ENCODE measurements at places on chromosomes 11 and 22.
A peak's percentile ranks its signal among the peaks of the same experiment; 100 is the strongest.

DNA sequence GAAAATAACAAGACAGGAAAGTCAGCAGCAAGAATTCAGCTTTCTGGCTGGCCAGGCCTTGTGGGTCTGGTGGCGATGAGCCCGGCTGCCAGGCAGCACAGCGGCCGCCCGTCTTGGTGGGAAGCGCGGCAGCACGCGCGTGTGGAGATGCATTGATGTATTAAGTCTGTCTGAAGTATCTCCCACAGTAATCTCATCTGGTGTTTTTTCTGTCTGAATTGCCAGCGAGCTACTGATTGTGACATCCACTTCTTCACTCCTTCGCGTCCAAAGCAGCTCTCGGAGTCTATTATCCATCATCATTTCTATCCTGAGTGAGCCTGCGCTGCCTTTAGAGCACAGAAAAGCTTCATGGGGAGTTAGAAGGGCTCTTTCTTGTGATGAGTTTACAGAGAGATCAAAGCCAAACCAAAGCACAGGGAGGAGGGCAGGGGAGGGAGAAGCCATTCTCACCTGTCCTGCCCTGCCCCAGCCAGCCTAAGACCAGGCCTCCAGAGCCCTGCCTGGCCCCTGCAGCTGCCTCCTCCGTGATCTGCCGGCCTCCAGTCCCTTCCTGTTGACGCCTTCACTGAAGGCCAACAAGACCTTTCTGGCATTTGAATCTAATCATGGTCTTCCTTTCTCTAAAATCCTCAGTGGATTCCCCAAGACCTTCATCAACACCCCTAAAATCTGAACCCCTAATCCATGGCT lies 1419.0 kb downstream of the TBC1D22A start:
- no peak for DNase-seq

DNA sequence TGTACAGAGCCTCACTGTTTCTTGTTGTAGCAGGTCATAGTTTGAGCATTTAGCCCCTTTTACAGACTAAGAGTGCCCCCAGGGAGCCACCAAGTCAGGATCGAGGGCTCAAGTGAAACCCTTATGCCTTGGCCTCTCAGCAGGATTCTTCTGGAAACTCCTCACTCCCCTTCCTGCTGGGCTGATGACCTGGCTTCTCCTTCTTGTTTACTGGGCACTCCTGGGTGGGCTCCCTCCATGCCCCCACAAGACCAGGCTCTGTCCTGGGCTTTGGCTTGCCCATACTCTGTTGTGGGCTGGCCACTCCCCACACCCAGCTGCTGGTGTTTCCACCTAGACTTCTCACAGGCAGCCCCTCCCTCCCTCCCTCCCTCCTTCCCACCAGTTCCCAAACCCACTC lies 69.6 kb downstream of the MED15 start:
- DNase-seq, result no peak

- DNase-seq, result no peak
These were observed 34.7 kb downstream of the NECTIN1 start for GRCh38 chr11:119694334-119694733.

DNA sequence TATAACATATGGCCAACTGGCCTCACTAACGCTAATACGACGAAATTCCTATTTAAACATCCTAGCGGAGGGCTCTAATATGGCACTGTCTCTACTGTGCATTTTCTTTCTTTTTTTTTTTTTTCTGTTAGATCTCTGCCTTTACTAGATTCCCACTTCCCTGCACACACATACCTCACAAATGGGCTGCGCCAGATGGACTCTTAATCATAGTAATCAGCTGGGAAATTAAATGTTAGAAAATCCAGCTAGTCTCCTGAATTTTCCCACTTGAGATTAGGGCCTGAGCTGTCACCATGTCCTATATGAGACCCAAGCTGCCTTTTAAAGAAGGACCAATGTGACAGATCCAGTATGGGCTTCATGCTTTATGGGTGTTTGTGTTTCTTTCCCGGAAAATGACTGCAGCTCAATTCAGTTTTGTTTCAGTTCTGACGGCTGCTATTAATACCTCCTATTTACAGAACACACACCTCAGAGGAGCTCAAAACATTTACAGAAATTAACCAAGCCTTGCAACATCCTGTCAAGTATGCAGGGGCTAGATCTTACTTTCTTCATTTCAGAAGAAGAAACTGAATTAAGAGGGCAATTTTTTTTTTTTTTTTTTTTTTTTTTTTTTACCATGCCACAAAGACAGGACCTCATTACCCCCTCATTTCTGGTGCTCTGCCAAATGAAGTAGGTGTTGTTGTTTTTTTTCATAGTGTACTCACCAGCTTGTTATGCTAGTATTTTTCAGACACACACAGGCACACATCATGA lies 49.8 kb upstream of the BLID start:
- DNase-seq, result no peak

DNA sequence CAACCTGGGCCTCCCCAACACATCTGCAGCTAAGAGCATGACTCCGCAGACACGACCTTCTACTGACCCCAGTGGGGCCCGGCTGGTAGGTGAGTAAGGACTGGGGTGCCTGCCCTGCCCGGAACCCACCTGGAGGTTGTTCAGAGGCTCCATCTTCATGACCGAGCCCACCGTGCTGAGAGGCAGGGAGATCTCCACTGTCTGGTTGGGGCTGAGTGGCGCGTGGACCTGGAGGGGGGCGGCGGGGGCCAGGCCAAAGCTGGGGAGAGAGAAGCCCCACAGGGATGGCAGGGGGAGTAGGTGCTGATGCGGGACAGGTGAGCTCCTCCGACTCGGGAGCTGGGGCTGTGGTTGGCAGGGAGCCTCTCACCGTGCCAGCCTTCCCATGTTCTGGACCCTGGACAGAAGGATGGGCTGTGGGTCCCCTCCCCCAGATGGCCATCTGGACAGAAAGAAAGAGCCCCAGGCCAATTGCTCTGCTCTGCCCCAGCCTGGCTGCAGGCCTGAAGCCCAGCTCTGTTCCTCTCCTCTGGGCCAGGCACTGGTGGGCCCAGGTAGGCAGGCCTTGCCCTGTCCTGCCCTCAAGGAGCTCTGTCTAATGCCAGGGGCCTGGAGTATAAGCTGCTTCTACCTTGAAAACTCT lies 16.3 kb upstream of the RASL10A start:
- no peak for DNase-seq

- DNase-seq, result peak; percentile 69
These were observed 717 bp downstream of the OSM start for GRCh38 chr22:30265823-30266444.

- DNase-seq, result no peak
These were observed 213.5 kb downstream of the TENM4 start for GRCh38 chr11:79227308-79227707.

DNA sequence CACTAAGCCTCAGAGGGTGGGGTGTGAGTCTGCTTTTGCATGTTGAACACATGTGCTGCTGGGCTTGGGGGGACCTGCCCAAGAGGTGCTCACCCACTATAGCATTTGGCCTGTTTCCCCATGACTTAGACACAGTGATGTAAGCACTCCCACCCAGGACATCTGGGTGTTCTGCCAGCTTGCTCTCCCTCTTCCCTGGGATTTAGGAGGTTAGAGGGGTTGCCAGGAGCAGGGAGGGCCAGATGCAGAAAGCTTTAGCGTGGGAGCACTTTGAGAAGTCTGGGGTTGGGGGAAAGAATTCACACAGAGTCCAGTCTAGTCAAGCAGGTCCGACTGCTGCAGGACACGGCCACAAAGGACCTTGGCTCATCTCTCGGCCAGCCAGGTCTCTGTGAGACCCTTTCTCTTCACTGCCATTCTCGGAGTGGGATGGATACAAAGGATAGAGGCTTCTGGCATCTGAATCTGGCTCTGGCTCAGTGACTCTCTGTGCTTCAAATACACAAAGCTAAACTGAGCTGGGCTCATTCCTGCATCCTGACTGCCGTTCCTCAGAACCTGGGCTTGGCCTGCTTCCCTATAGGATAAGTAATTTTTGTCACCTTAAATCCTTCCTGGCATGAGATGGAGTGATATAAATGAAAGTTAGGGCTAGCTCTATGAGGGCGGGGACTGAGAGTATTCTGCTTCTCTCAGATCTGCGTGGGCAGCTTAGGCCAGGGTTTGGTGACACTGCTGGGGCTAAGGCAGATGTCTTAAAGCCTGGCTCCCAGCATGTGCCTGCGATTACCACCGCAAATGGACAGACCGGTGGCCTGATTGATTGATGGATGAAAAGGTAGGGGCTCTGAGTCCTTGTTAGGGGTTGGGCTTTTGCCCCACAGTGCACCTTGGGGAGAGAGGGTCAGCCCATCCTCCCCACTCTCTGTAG lies 14.5 kb downstream of the USP2 start:
- peak; percentile 29 for DNase-seq

- peak; percentile 28 for DNase-seq
These were observed 13.0 kb upstream of the CXCR5 start for GRCh38 chr11:118870396-118871343.

DNA sequence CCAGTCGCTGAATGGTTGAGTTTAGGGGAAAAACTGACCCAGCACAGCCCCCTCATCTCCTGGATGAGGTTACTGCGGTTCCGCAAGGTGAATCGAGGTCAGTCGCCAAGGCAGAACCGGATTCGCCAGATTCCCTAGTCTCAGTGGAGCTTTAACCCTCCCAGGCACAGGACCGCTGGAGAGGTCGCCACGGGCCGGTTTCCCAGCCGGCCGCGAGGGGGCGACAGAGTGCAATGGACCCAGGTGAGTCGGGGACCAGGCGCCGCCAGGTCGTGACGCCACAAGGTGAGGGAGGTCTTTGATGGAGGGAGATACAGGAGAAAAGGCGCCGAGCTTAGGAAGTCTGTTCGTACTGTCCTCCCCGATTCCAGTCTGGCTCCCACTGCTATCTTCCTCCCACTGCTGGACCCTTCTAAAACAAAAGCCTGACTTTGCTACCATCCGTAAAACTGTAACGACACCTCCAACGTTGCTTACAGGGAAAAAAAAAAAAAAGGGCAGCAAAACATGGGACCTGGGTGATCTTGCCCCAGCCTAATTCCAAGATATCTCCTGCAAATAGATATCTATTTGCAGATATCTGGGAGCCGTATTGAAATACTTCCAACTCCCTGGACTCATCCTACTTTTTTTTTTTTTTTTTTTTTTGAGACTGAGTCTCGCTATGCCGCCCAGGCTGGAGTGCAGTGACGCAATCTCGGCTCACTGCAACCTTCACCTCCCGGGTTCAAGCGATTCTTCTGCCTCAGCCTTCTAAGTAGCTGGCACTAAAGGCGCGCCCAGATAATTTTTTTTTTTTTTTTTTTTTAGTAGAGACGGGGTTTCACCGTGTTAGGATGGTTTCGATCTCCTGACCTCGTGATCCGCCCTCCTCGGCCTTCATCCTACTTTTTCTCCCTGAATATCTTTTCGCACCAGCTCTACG lies 1.4 kb upstream of the GGA1 start:
- peak; percentile 64 for DNase-seq

DNA sequence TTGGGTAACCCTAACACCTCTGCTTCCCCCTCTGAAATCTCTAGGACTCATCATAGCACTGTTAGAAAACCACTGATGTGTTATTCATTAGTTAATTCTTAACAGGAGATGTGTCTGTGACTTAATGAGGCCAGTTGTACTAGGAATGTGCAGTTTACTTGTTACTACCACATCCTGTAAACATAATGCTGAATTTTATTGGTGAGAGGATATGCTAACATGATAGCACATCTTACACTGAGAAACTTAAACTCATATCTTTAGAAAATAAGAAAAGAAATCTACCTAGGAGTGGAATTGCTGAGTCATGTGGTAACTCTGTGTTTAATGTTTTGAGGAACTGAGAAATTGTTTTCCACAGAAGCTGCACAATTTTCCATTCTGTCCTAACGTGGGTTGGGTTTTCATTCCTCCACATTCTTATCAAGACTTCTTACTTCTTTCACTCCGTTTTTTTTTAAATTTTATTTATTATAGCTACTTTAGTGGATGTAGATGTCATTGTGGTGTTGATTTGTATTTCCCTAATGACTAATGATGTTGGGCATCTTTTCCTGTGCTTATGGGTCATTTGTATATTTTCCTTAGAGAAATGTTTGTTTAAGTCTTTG lies 33.7 kb downstream of the RNF121 start:
- DNase-seq, result peak; percentile 70

- DNase-seq, result no peak
These were observed 937 bp downstream of the TRPT1 start for GRCh38 chr11:64224891-64225607.

DNA sequence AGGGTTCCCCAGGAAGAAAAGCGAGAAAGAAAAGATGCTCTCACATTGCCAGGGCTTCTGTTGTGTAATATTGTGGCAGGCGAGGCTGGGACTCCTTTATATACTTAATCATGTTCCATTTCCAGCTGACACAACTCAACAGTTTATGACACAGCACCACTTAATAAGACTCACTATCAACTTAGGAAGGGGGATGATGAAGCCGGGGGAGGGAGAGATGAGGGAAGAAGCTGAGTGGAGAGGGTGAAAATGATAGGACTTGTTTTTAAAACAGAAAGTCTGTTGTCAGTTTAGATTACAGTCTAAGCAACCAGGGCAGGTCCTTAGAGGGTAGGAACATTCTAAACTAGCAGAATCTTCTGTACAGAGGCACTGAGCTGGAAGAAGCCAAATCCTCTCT lies 397.0 kb downstream of the NXPE2 start:
- no peak for DNase-seq

GRCh38 chr11:44324749-44325525 lies 15.0 kb upstream of the ALX4 start:
- DNase-seq, result no peak

DNA sequence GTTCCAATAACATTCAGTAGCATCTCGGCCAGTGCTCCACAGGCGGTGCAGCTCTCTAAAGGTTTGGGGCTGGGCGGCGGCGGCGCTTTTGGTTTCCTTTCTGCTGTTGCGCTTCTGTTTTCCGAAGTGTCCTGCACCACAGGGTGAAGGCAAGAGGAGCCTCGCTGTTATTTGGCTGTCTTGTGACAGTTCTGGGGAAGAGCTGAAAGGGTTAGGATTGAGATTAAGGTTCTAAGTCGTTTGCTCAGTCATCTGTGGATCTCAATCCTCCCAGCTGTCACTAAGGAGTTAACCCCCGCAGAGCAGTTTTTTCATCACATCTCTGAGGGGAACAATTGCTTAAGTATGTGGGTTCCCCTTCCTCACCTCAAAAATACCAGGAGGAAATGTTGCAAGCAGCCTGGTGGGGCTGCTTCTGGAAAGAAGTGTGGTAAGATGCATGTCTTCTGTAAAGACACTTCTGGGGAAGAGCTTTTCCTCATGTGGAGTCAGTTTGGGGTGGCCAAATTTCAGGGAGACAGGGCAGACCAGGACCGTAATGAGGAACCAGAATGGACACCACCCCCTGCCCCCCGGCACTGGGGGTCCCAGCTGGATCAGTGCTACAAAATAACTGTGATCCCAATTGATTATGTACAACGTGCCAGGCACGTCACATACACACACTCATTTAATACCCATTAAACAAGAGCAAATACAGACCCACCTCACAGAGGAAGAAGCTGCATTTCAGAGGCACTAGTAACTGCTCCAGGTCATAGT lies 14.2 kb downstream of the TMEM121B start:
- peak; percentile 89 for DNase-seq

DNA sequence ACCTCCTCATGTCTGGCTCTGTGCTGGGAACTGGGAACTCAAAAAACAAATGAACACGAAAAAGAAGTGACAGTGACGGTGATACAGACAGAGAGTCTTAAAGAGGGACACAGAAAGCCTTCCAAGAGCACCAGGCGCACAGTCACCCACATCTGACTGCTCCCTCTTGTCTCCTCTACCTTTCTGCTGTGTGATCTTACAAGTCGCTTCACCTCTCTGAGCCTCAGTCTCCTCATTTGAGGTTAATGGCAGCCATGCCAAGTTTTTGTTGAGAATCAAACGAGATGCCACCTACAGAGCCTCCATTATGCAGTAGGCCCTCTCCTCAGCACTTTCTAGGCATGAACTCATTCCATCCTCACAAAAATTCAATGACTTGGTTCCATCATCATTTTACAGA lies 3.7 kb downstream of the LRRC32 start:
- DNase-seq, result no peak
